Activated CD4-positive, alpha-beta memory T cell treated with anti-CD3 and anti-CD28 coated beads for 36 hours (primary cell): ENCODE measurements at places on chromosomes 11 and 22. TPM values are rescaled to one million over a fixed set of nuclear protein-coding genes. Genes with fewer than 3 reads are reported as not detected.

DNA sequence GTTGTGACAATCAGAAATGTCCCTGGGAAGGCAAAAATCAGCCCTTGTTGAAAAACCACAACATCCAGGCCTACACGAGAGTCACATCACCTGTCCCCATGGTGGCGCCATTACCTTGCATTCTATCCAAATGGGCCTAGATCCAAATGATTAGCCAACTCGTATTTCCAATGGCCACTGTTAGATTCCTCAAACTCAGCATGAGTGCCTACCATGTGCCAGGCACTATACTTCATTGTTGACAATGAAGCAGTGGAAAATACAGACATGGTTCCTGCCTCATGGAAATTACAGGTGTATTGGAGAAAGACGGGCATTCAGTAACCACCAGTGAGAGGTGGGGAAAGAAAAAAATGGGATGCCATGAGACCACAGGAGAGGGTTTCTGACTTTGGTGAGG lies 29.8 kb upstream of the CREB3L1 start:
- peak; percentile 57 for DNase-seq

- DNase-seq: no peak
Measured at GRCh38 chr11:126226334-126227084, 14.9 kb downstream of the FAM118B start.

- no peak for DNase-seq
Measured at GRCh38 chr11:116857316-116857715, 19.9 kb upstream of the APOA1 start.

DNA sequence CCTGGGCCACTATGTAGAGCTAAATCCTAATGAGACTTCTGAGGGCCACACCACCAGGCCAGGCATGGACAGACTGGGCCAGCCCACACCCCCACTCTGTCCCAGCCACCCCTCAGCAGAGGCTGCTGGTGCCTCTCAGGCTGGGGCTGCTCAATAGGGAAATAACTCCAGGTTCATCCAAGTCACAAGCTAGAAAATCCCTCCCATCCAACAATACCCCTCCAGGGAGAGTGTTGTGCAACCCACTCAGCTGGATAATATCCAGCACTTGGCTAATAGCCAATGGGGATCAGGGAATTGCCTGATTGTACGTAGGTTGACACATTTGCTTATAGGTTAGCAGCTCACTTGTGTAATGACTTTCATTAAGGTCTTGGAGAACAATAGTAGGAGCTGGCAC lies 64.1 kb upstream of the WNT11 start:
- no peak for DNase-seq

- no peak for DNase-seq
Measured at GRCh38 chr22:49589811-49590210, 237.9 kb downstream of the BRD1 start.

GRCh38 chr11:58693026-58693425 lies 38.7 kb downstream of the GLYAT start:
- no peak for DNase-seq

- no peak for DNase-seq
Measured at GRCh38 chr22:25824828-25825423, 82.9 kb downstream of the MYO18B start.

GRCh38 chr11:63763496-63764339 lies 4.9 kb downstream of the ZFTA start:
- DNase-seq: no peak

DNA sequence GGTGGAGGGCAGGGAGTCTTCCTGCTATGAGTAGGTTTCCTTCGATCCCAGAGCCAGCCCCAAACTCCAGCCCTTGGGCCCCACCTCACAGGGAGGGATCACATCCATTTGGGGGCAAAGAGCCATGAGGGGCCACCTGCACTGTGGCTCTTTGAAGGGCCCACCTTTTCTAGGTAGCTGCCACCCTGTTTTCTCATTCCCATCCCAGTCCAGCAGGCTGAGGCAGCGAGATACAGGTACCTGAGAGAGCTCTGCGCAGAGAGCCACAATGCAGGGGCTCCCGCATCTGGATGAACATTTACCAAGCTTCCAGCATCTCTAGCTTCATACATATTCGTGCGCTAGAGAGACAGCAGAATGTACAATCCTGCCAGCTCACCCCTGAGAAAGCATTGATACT lies 16.3 kb downstream of the FXYD6 start:
- DNase-seq: no peak

- DNase-seq: no peak
Measured at GRCh38 chr22:34623580-34623979, 442.4 kb upstream of the ISX start.

DNA sequence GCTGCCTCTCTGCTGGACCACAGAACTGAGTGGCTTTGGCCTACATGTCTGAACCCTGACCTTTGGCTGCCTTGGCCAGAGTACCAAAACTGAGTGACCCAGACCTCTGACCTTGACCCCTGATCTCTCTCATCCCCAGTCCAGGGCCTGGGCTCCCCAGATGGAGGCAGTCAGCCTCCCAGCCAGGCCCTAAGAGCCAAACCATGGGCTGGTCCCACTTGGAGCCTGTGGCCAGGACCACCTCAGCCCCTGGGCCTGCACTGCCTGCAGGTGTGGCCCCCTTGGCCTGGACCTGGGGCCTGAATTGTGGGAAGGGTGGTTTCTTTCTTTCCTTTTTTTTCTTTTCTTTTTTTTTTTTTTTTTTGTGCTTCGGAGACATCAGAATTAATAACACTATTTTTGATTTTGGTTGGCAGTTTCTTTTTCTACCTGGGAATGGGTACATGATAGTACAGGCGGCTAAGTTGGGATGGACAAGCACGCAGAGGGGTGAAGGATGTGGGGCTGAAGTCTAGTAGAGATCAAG lies 806 bp upstream of the SIPA1 start:
- DNase-seq: no peak

- DNase-seq: no peak
Measured at GRCh38 chr11:44565953-44566949, 788 bp downstream of the CD82 start.

DNA sequence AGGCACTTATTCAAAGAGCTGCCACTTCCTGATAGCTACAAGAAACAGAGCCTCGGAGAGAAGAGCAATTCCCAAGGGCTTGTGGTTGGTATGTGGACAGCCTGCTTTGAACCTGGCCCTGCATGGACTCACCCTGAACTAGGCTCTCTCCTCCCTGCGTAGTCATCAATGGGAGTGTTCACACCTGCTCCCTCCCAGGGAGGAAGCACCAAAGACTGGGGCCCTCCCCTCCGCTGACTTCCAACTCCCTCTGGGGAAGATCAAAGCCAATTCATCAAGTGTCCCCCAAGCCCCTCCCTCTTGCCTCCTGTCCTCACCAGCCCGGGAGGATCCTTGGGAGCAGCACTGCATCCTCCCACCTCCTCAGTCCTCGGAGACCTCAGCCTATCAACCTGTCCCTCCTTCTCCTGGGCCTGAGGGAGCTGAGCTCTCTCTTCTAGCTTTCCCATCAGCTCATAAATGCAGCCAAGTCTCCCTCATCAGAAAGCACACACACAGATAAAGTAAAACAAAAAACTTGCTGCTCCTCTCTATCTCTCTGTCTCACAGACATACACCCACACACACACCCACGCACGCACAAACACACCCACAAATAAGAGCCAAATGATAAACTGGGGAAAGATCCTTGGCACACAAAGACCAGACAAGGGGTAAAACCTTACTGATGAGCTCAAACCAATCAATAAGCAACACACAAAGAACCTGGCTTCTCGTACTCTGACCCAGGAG lies 3.3 kb downstream of the A4GALT start:
- no peak for DNase-seq

GRCh38 chr22:38104084-38104483 lies 6.4 kb downstream of the BAIAP2L2 start:
- no peak for DNase-seq

DNA sequence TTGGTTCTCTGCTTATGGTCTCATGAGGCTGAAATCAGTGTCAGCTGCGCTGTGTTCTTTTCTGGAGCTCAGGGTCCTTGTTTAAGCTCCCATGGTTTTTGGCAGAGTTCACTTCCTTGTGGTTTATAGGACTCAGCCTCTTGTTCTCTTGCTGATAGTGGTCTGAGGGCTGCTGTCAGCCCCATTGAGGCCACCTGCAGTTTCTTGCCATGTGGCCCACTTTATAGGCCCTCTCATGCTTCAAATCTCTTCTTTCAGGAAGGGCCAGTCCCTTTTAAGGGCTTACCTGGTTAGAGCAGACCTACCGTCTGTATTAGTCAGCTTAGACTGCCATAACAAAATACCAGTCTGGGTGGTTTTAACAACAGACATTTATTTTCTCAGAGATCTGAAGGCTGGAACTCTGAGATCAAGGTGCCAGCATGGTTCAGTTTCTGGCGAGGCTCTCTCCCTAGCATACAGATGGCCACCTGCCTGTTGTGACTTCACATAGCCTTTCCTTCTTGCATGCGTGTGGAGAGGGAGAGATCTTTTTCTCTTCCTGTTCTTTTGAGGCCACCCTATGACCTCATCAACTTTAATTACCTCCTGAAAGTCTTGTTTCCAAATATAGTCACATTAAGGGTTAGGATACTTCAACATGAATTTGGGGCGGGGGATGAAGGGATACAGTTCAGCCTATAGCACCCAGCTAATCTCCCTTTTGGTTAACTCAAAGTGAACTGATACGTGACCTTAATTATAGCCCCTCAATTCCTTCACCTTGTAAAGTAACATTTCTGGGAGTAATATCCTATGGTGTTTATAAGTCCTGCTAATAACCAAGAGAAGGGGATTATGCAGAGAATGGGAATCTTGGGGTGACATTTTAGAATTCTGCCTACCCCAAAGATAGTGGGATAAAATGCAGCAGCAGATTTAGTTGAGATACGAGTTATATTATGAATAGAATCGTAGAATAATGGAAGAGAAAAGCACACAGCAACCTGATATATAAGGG lies 131.8 kb downstream of the UVRAG start:
- DNase-seq: no peak

GRCh38 chr11:57791321-57792059 lies 29.9 kb downstream of the CTNND1 start:
- DNase-seq: no peak

DNA sequence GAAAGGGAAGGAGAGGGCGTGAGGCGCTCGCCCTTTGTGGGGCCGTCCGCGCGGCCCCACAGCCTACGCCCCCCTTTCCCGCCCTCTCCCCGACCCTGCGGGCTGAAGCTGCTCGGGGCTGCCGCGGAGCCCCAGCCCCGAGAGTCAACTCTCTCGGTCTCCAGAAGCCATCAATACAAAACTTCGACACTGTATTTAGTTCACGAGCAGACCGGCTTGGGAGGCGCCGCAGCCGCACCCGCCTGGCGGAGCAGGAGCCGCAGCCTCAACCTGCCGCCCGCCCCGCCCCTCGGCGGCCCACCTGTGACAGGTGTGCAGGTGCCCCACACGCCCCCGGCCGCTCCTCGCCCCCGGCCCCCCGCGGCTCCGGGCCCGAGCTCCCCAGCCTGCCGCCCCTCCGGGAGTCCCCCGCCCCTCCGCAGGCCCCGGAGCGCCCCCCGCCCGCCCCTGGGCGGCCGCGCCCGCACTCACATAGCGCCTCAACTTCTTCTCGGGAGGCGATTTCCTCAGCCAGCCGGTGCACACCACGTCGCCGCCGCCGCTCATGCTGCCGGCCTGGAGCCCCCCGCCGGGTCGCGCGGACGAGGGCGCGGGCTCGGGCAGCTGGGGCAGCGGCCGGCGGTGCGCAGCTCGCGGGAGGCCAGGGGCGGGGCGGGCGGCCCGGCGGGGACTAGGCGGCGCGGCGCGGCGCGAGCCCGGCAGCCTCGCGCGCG lies at the start of gene GAB2:
Gene GAB2 (minus strand): TSS at position 646 of the 713 bp plus-strand sequence. CDS start 100 bp downstream, at position 546.
- no peak for DNase-seq

- no peak for DNase-seq
Measured at GRCh38 chr11:103586756-103587155, 449.7 kb upstream of the DDI1 start.

- no peak for DNase-seq
Measured at GRCh38 chr11:14544611-14545010, 24.4 kb upstream of the PSMA1 start.

DNA sequence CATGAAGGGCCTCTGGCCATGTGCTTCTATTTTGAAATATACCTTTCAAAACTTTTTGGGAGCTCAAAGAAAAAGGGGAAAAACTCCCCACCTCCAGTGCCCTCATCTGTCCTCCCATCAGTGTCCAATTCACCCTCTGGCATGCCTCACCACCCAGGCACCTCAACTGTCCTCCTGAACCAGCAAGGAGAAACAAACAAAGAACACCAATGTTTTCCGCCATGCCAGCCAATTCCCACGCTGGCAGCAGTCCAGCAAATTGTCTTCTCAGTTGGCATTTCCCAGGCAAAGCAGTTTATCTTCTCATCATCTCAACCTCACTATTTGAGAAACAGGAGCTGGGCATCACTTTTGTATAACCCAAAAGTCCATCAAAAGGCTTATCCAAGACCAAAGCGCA lies 496.9 kb downstream of the SOX6 start:
- no peak for DNase-seq

DNA sequence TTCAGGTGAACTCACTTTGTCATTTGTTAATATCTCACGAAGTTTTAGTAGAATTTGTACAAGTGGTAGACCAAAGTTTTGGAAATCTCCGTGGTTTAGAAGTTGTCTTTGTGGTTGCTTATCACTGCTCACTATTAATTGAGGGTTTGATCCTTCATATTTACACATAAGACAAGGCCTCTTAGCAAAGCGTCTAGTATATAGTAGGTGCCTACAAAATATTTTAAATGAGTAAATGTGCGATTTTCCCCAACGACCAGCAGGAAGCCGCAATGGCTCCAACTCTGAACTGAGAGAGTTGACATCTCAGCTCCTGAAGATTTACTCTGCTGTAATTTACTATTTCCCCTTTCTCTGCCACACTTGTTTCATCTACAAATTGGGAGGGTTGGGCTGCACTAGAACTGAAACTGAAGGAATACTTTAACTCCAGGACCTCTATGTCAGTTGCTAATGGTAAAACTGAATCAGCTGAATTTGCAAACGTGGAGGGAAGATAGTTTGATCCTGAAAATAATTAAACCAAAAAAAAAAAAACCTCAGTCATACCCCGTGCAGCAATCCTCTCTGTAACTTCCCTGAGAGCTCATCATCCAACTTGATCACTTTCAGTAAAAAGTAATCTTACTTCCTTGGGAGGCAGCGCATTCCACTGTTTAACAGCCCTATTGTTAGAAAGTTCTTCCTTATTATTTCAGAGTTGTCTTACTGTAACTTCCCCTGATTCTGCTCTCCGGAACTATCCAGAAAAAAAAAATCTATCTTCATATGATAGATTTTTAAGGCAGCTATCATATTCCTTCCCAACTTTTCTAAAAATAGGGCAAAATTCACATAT lies 1.3 kb upstream of the SBF2 start:
- no peak for DNase-seq

TEAD1 gene
- 1.5 TPM for total RNA-seq

TPBGL gene
- not detected for total RNA-seq

SPON1 gene
- 0.31 TPM for total RNA-seq

NLRP14 gene
- total RNA-seq: not detected

SLC22A25 gene
- not detected for total RNA-seq

TSGA10IP gene
- total RNA-seq: not detected
